ENCODE measurements at places on chromosomes 1 and 21. TPM values are rescaled to one million over a fixed set of nuclear protein-coding genes. Genes with fewer than 3 reads are reported as not detected.

GRCh38 chr1:3939242-3940080 lies 39.4 kb upstream of the C1orf174 start:
- DNase-seq: no peak

GRCh38 chr1:232868793-232869491 lies 63.7 kb downstream of the MAP10 start:
- no peak for DNase-seq

GRCh38 chr21:46391773-46392172 lies 66.9 kb upstream of the DIP2A start:
- DNase-seq: no peak

LRRC8C gene
- 6.9 TPM for polyA plus RNA-seq

OR2T6 gene
- polyA plus RNA-seq: not detected

Measured in left renal cortex interstitium (tissue), 4 donors.